Activated naive CD4-positive, alpha-beta T cell (primary cell): ENCODE measurements at places on chromosomes 3 and 15.

- DNase-seq = no peak
Observed at GRCh38 chr3:71146673-71147072, 436.9 kb downstream of the FOXP1 start.

GRCh38 chr3:23096041-23096440, 107.1 kb upstream of the UBE2E2 start:
- DNase-seq = no peak

- no peak for DNase-seq
Observed at GRCh38 chr3:150230037-150230436, 178.1 kb upstream of the TSC22D2 start.

- no peak for DNase-seq
Observed at GRCh38 chr15:84750583-84751092, 2.2 kb downstream of the ZNF592 start.

- DNase-seq = no peak
Observed at GRCh38 chr15:70234256-70234905, 136.7 kb upstream of the TLE3 start.

- DNase-seq = no peak
Observed at GRCh38 chr3:42028474-42028873, 62.7 kb upstream of the TRAK1 start.

- DNase-seq = no peak
Observed at GRCh38 chr3:114760679-114761078, 386.4 kb downstream of the ZBTB20 start.

- no peak for DNase-seq
Observed at GRCh38 chr3:12553921-12554391, 2.9 kb upstream of the MKRN2 start.

DNA sequence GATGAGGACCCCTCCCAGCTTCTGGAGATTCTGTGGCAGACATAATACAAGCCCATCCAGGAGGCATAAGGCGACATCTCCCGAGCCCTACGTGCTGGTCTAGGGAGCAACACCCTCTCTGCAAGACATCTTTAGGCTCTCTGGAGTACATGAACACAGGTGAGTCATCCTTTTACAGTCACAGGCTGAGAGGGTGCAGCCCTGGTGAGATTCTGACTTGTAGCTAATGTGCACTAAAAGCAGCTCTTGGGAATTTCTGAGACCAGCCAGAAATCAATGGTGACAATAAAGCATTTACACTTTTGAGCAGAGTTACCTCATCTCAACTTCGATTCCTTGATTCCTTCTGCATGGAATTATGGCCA, 131.1 kb downstream of the XXYLT1 start:
- no peak for DNase-seq

DNA sequence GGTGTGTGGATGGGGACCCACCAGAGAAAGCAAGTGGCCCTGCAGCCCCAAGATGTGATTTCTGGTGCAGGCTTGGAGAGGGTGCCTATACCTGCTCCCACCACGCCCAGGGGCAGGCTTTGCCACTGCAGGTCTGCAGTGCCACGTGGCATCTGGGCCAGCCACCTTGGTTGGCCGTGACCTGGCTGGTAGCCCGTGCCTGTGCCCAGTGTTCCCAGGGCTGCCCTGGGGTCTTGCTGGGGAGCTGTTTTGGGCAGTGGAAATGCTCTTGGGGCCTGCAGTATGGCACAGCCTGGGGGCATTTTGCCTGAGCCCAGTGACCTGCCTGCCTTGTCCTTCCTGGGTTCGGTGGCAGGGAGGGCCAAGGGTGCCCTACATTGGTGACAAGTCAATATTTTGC, 203.4 kb downstream of the UBE3A start:
- no peak for DNase-seq

DNA sequence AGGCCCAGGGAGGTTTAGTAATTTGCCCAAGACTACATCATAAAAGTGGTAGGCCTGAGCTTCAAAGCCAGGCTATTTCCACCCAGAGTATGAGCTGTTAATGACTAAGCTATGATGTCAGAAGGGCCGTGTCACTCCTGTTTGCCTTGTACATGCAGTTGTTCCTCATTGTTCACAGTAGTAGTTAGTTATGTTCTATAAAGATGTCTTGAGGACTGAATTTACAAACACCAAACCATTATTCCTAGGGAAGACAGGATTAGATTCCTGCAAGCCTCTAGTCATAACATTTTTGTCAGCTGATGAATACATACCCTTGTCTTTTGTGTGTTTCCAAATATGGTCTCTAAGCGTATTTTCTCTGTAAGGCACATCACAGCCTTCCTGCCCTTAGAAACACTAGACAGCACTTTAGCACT, 20.9 kb upstream of the LARS2 start:
- no peak for DNase-seq

GRCh38 chr3:162718697-162719096, 1222.1 kb downstream of the OTOL1 start:
- DNase-seq = no peak

DNA sequence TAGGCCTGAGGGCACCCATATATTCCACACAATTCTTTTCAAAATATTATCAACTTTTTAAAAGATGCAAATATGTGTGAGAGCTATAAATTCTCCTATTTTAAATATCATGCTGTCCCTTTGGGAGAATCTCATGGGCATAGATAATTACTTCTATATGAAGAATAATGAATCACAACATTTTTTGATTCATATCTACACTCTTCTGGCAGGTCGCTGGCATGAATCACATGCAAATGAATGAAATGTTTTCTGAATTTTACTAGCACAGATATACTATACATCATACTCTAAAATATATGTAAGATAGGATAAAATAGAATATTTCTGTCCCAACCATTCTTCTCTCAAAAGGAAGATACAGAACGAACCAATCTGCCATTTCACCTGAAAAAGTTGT, 277.7 kb upstream of the KCNH8 start:
- DNase-seq = no peak

DNA sequence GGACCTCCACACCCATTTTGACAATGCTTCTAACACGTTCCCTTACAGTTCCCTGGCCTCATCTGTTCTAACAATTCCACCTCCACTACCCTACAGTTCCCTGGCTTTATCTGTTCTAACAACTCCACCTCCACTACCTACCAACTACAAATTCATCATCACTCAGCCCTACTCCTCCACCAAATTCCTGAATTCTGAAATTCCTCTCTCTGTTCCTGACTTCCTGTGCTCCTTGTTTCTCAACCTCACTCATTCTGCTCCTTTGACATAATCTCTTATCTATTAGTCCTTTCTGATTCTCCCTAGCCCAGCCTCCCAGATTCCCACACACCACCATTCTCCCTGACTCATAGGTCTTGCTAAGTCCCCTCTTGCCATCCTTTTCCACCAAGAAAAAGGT, 22.5 kb downstream of the UPK1B start:
- DNase-seq = no peak

DNA sequence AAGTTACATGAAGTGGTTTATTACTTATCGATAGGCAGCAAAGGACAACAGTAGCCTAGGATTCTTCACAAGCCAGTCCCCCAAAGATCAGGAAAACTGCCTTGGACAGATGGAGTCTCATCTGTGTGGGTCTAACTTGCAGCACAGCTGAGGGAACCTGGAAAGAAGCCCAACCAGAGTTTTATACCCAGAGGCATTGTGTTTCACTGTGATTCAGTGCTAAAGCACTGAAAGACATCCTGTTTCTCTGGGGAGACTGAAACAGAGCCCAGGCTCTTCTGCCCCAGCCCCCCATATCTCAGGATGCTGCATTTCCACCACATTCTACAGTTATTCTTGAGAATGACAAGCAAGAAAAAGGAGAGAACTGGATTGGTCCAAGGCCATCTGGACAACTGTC, 48.2 kb upstream of the PYDC2 start:
- no peak for DNase-seq

DNA sequence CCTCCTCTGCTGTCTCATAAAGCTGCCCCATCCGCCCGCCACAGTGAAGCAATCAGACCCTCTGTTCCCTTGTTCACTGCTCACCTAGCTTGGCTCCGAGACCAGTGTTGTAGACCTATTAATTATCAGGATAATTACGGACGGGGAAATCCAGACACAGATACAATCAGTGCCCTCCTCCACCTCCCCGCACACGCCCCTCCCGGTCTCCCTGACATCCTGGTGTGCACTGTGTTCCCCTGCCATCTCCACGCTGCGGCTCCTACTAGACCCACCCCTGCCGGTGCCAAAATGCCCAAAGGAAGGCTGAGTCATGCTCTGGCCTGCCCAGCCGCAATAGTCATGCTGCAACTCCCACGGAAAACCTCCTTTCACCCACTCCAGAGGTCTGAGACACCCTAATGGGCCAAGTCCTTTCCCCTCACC, 277.3 kb upstream of the TLE3 start:
- DNase-seq = no peak

DNA sequence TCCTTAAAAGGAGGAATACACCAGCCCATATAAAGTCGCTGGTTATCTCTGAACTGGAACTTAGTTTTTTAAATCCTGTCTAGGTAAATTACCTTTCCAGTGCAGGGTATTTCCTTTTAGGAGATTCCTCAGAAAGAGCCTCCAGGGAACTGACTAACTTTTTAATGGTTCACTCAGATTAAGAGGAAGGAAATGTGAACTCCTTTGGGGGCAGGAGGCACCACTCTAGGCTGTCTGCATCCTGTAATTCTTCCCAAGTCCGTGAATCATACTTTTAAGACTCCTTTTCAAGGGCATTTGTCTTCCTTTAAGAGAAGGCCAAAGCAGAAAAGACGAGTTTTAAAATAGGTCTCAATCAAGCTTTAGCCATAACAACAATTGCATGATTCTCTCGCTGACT, 871.2 kb upstream of the NR2F2 start:
- DNase-seq = no peak

DNA sequence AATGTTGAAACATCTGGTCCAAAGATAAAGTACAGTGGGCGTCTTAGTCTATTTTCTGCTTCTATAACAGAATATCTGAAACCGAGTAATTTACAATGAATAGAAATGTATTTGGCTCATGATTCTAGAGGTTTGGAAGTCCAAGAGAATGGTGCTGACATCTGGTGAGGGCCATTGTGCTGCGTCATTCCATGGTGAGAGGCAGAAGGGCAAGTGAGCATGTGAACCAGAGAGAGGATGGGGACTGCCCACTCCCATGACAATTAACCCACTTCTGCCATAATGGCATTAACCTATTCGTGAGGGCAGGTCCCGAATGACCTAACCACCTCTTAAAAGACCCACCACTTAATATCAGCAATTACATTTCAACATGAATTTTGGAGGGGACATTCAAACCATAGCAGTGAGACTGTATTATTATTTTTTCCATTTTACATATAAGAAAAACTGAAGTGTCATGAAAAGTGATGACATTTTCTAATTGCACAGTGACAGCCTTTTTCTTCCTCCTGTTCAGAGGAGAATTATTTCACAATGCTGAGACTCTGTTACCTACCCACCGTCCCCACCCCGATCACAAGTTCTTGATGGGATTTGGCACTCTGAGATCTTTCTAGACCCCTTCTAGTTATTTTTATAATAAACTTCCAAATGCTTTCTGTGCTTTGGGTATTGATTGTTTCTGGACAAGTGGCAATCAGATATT, 238.8 kb downstream of the RPLP1 start:
- DNase-seq = no peak

- DNase-seq = no peak
Observed at GRCh38 chr3:69558912-69559311, 173.0 kb upstream of the FRMD4B start.

- no peak for DNase-seq
Observed at GRCh38 chr3:150577855-150578254, 25.3 kb upstream of the SELENOT start.

GRCh38 chr3:87436781-87437543, 160.6 kb upstream of the POU1F1 start:
- DNase-seq = no peak

DNA sequence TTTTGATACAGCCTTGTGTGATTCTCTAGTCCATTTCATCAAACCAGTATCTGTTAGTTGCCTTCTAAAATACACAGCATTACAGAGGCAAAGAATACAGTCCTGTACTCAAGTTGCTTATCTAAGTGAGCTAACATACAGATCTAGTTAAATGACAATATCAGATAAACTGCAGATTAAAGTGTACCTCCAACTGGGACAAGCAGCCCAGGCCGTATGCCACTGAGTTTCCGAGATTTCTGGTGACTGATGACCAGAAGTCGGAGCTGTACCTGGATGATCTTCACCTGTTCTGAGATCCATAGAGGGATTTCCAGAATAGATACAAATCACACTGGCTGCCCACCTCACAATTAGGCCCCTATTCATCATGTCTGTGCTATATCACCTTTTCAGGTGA, 6.3 kb upstream of the TRIM59 start:
- DNase-seq = no peak

DNA sequence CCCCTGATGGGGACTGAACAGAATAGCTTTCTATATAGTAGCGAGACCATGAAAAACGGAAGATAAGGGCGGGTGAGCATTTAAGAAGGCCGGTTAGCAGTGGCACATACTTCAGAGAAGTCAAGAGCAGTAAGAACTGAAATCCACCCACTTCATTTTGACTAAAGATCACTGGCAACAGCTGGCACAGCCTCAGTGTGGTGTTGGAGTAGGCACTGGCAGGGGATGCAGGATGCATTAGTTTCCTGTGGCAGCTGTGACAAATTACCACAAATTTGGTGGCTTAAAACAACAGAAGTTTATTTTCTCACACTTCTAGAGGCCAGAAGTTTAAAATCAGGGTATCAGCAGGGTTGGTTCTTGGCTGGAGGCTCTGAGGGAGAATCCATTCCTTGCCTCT, 176.5 kb downstream of the ADAMTSL3 start:
- DNase-seq = no peak

GRCh38 chr15:29125382-29126207, 144.0 kb downstream of the NSMCE3 start:
- DNase-seq = no peak

DNA sequence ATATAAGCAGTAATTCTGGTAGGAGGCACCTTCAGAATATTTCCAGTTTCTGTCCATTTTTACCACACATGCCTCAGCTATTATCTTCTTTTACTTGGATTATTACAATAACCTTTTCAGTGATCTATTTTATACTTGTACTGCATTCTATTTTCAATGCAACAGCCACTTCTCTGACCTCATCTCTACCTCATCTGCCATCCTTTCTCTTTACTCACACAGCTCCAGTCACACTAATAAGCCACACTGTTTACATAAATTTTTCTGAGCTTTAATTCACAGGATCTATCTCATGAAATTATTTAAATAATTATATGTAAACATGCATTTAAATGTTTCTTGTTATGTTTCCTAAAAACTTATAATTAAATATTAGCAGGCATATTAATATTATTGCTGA, 47.3 kb upstream of the BCHE start:
- DNase-seq = no peak

DNA sequence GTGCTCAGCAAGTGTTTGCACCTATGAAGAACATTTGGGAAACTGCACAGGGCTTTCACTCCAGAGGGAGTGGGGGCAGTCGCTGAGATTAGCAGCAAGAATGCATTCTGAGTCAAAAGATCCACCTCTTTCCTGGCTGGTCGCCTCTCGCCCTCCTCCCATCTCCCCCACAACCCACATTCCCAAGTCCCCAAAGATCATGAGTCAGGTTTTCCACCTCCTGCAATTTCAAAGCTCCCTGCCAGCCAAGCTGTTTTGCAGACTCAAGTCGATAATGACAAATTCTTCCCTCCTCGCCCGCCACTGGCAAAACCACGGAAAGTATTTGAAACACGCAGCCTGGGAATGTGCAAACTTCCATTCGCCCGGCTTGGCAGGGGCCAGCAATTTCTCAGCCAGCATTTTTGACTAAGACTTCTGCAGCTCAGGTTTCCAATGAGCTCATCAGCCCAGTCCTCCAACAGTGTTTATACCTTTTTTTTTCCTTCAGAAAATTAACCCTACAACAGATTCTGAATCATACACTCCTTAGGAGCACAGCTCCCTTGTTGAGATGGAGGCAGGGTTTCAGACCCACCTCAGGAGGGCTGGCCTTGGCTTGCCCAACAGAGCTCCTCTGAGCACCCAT, 181.4 kb downstream of the SMAD6 start:
- DNase-seq = no peak
